ENCODE measurements at places on chromosomes 6 and 20.
A peak's percentile ranks its signal among the peaks of the same experiment; 100 is the strongest.

DNA sequence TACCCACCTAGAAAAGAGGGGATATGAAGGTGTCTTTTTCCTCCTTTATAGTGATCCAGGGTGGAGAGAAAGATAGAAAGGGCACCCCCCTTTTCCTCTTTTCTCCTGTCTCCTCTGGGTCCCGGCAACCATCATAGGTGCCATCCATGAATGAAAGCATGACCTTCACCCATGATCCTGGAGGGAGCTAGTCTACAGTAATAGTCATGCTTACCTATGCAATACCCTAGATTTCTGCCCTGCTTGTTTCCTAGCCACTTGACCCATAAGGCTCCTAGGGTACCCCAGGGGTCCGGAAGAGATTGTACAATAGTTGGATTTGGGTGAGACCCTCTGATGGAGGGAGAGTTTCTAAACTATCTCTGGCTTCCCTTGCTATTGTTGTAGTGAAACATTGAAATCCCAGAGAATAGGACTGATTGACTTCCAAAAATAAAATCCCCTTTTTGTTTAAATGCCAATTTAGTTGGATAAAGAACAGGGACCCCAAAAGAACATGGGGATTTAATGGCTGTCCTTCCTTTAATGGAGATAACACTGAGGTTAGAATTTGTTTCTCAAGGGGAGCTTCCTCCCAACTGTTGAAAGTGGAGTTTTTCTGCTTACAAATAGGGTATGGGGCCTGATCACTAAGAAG lies 366.8 kb upstream of the KHDRBS2 start:
- DNase-seq = no peak

DNA sequence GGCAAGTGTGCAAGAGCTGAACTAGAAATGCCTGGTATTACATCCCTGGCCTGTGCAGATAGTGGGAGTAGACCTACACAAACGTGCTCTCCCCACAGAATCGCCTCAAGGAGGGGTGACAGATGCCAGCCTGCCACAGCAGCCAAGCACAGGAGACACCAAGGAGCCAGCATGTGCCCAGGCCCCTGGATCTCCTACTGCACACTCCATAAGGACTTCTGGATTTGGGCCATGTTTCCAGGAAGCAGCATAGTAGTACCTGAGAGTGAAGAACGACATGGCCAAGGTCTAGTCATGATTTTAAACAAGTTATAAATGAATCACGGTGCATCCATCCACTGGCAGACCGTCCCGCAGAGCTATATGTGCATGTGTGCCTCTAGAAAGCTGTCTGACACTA lies 232.2 kb downstream of the SYNDIG1 start:
- no peak for DNase-seq

DNA sequence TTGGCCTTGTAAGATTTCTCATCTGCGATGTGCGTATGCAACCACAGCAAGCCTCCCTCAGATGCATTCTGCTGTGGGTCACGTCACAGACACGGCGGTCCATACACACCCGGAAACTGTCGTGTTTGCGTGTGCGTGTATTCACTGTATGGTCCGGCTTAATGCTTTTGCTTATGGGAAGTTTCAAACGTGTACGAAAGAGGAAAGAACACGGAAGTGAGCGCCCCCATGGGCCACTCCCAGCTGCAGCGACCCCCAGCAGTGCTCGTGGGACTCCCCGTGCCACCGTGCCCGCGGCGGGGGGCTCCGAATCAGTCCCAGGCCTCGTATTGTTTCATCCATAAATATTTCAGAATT lies 10.2 kb downstream of the DLL1 start:
- no peak for DNase-seq

- peak; percentile 8 for DNase-seq
Measured at GRCh38 chr6:27582928-27583725, 110.2 kb upstream of the ZNF184 start.

DNA sequence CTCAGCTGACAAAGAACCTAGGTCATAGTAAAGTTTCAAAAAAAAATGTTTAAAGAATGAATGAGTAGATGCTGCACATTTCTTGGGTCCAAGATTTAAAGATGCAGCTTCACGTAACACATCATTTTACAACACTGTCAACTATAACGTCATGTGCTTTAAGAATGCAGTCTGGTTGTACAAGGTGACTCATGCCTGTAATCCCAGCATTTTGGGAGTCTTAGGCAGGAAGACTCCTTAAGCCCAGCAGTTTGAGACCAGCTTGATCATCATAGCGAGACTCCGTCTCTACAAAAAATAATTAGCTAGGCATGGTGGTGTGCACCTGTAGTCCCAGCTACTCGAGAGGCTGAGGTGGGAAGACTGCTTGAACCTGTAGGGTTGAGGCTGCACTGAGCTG lies 21.9 kb downstream of the SLC17A5 start:
- DNase-seq = no peak

DNA sequence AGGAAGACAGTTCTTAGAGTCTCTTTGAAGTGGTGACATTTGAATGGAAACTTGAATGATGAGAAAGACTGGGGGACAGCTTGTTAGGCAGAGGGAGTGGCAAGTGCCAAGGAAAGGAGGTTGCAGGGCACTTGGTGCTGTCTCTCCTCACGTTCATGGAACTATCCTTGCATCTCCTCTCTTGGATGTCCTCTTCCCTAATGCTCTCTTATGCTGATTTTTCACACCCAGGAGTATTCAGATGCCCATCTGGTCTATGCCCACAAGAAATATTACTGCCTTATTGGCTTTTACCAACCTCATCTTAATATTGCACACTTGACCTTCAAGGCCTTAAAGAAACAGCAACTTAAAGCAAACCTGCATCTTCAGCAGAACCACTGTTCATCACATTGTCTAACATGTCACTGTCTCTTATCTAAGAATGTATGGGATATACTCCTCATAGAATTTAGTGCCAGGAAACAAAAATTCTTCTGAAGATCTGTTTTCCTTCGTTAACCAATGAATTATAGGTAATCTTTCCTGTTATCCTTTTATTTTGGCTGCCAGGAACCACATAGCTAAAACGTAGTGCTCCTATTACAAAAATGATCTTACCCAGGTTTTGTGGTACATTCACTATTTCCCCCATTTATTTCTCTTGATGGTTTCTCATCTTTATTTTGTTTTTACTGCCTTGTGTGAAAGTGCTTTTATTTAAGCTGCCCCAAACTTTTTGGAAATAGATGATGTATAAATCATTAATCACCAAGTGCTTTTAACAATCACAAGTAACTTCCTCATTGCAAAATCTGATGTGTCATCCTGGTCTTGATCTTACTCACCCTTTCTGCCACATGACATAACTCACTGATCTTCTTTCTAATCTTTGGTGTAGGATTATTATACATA lies 12.8 kb downstream of the RGS17 start:
- no peak for DNase-seq
